ENCODE measurements at places on chromosomes 12 and 14.
A peak's percentile ranks its signal among the peaks of the same experiment; 100 is the strongest.

DNA sequence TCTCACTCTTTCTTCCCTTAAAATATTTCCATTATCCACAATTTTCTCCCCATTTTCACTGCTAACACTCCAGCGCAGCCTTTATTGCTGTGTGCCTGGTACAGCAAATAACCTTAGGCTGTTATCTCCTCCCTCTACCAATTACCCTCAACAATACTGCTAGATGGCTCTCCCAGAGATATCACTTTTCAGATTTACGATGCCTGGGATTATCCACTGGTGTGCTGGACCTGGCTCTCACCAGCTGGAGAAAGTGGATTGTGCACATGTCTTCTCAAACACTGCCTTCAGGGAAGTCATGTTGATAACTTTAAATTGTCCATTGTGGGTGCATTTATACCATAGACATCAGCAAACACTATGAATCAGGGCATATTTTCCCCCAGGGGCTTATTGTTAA lies 101.9 kb upstream of the ADAMTS20 start:
- DNase-seq: no peak

DNA sequence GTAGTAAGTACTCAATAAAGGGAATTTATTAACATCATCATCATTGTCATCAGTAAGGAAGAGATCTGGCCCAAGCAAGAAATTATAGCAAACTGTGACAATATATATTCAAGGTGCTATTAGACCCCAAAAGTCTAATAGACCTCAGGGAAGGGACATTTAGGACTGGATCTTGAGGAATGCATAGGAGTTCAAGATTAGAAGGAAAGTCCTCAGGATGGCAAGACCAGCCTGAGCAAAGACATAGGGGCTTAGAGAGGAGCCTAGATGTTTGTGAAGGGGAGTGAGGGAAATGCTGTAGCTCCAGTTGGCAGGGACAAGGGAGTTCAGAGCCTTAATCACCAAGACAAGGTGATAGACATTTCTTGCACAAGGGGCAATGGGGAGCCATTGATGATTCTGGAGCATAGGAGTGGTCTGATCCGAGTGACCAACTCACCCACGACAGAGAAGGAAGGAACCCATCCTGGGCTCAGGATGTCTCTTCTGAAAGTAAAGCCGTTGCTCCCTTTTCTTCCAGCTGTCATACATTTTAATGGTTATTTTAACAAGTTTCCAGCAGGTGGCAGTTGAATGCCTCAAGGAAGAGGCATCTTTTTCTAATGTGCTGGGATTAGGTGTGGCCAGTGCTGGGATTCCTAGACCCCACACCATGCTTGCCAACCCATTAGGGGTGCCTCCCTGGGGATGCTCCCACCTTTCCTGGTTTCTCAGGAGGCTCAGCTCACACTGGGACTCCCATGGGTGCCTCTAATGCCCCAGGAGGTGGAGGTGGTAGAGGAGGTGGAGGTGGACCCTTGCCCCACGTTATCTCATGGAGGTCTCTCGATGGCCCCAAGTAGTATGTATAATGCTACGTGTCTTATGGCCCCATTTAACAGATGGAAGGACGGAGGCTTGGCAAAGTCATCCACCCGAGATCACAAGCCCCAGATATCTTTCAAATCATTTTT lies 37.8 kb downstream of the PHETA1 start:
- peak; percentile 49 for DNase-seq

DNA sequence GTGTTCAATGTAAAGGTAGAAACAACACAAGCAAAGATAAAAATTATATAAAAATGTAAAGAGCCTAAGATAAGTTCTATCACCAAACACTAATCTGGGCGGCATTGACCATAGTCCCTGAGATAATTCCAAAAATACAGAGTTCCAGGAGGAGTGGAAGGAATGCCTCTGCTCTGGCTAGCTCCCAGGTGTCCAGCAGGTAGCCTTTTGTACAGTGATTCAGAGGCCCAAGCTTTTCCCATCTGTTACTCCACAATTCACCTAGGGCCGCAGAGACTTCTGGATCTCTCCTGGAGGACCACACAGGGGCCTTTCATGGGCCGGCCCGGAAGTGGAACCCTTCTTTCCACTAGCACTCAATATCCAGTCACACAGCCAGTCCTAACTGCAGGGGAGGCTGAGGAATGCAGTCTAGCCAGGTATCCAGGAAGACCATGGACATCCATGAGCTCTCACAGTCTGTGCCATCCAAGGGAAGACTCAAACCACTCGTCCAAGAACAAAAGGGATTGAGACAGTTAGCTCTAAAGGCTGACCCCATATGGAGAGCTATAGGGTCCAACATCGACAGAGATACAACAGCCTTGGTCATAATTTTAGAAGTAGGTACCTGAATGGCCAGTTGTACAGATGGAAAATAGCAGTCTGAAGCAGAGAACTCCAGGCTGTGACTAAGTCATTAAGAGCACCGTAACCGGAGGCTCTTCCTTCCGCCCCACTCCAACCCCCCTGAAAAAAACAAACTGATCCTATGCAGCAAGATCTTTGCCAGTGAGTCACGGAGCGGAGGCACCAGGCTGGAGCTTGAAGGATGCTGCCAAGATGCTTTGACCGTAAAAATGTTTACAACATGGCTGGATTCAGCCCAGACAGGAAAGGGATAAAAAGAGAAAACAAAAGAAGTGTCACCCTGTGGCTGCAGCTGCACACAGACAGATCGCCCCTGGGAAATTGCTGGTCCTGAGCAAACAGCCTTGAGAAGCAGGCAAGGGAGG lies 204.8 kb downstream of the NUAK1 start:
- DNase-seq: peak; percentile 97

DNA sequence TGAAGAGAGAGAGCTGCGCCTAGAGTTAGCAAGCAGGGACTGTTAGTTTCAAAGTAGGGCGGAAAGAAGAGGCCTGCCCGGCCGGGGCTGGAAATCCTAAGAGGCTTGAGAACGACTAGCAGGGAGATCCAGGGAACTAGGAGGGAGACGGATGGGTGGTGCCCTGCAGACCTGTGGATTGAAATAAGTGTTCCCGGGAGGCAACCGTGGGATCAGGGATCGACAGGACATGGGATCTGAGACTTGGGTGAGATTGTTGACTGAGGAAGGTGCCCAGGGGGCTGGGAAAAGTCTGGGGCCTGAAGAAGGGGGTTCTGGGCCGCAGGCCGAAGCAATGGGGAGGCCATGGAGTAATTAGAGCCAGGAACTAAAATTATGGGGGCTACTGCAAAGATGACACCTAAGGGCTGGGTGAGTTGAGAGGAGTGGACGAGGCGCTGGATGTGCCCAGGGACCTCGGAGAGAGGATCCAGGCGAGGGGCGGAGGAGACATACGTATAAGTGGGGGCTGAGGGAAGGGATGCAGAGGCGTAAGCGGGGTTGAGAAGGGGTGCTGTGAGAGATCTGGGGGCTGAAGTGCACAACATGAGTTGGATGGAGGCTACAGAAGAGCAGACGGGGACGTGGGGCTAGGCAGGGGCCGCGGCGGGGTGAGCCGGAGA lies 635 bp downstream of the LTA4H start:
- peak; percentile 21 for DNase-seq

GRCh38 chr12:75660805-75661404 lies 149.5 kb upstream of the KRR1 start:
- DNase-seq: peak; percentile 82

DNA sequence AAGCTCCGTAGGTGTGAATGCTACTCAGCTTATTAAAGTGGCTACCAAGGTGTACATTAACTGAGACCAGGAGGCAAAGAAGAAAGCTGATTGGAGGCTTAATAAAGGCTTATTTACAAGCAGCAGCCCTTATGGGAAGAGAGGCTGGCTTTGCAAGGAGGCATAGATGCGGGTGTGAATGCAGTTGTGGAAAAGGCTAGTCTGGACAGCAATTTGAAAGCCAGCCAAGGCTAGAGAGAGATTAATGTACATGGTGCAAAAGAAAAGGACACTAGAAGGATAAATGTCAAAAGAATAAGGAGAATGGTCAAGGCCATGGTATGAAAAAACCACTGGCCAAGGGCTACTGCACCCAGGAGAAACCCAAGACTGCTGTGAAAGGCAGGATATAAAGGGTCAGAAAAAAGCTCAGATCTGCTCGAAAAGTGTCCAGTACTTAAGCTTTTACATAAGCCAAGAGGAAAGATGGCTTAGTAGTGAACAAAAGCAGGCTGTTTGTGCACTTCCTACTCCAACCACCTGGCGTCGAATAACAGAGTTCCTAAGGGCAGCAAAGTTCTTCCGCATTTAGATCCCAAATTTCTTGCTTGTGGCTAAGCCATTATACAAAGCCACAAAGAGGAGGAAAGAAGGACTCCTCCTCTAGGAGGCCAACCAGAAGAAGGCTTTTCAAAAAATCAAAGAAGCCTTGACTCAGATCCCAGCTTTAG lies 24.0 kb downstream of the KLRK1 start:
- DNase-seq: peak; percentile 54

GRCh38 chr14:56814519-56814959 lies 4.3 kb upstream of the OTX2 start:
- no peak for DNase-seq

- peak; percentile 48 for DNase-seq
Measured at GRCh38 chr14:24806061-24806678, 172.2 kb upstream of the GZMB start.

- peak; percentile 12 for DNase-seq
Measured at GRCh38 chr12:94434171-94434570, 25.5 kb downstream of the CEP83 start.

DNA sequence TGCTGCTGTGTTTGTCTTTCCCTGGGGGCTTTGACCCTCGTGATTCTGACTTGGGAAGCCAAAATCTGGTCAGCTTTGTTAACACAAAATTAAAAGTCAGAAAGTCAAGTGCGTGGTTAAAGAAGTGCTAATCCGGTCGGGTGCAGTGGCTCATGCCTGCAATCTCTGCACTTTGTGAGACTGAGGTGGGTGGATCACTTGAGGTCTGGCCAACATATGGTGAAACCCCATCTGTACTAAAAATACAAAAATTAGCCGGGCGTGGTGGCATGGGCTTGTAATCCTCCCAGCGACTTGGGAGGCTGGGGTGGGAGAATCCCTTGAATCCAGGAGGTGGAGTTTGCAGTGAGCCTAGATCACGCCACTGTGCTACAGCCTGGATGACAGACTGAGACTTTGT lies 844.6 kb downstream of the VRK1 start:
- DNase-seq: no peak

- DNase-seq: no peak
Measured at GRCh38 chr12:77005611-77006098, 59.7 kb downstream of the E2F7 start.

DNA sequence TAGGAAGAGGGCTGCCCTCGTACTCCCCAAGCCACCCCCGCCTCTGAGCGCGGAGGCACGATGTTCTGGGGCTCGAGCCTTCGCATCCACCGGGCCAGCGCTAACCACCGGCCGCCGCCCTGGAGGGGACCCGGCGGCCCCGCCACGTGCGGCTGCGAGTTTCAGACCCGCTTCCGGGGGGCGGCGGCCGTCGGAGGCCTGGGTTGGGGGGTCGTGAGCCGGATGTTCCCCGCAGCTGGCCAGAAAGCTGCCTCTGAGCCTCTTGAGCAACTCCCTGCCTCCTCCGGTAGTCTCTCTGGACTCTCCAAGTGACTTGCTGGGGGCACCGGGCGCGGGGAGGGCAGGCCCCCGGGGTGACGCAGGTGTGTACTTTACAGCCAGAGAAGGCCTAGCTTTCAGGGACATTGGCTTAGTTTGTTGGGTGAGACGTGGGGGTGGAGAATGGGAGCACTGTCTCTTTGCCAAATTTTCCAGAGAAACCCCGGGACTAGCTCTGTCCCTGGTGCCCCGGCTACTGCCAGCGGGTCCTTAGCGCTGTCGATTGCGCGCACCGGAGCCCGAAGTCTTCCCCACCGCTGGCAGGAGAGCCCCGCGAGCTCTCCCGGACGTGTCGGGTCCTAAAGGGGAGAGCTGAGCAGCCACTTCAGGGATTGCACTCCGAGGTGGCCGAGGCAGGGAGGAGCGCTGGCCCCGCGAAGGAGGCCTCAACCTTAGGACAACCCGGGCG lies 15.6 kb downstream of the OTX2 start:
- no peak for DNase-seq

DNA sequence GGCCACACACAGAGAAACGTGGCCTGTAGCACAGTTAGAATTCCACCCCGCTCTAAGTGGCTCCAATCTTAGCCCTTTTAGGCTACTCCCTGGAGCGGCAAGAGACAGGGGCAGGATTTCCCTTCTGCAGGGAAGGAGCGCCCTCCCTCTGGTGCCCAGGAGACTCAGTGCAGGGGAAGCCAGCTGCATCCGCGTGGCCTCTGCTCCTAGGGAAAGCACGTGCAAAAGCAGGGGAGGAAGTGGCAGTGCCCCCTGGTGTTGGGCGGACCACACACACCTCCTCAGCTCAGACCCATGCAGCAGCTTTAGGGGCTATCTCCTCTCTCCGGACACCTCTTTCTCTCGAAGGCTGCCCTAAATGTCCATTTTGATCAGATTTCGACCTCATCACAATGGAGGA lies 50.0 kb downstream of the SPRING1 start:
- peak; percentile 16 for DNase-seq

DNA sequence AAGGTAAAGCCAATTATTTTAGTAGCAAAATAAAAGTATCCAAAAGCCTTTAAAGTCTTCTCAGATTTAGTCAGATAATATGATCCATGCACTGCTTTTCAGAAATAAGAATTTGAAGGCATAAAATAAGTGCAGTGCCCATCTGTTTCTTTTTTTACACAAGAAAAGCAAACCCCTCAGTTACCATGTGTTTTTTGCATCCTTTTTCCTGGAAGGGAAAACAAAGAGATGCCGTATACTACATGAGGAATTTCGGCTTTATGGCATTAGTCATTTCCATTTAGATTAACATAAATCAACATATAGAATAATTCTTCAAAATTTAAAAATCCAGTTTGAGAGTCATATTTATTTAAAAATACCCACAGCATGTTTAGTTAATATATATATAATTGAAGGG lies 70.0 kb upstream of the GNPNAT1 start:
- no peak for DNase-seq

- DNase-seq: no peak
Measured at GRCh38 chr12:125100551-125101434, 35.6 kb downstream of the AACS start.

DNA sequence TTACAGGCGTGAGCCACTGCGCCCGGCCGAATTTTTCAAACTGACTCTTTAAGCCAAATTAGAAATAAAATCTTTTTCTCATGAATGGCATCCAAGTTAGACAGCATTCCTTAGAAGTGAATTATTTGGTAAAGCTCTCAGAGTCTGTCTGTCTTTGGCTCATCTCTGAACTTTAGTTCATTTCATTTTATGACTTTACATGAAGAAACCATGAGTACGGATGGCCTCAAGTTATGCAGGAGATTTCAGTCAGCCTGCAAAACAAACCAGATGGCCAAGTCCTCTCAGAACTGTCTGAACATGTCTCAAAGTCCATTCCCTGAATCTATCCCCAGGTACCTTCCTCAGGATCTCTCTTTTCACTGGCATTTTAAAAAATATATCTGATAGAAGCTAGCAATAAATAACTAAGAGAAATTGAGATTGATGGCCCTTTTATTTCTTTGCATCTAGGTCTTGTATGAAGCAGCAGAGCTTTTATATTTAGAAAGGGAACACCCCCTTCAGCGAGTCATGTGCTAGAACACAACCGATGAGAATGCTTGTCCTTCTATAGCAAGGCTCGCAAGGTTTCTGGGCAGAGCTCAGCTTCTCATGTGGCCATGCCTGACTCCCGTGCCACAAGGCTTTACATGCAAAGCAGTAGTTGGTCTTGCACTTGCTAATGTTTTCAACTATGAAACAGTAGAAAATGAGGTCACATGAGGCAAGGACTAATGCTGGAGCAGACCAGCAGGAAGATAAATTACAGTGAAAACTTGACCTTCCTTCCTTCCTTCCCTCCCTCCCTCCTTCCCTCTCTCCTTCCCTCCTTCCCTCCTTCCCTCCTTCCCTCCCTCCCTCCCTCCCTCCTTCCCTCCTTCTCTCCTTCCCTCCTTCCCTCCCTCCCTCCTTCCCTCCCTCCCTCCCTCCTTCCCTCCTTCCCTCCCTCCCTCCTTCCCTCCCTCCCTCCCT lies 125.0 kb downstream of the AKAP6 start:
- DNase-seq: peak; percentile 42

Measured in fibroblast of upper back skin (primary cell).